ENCODE measurements at places on chromosomes 5 and 9.

DNA sequence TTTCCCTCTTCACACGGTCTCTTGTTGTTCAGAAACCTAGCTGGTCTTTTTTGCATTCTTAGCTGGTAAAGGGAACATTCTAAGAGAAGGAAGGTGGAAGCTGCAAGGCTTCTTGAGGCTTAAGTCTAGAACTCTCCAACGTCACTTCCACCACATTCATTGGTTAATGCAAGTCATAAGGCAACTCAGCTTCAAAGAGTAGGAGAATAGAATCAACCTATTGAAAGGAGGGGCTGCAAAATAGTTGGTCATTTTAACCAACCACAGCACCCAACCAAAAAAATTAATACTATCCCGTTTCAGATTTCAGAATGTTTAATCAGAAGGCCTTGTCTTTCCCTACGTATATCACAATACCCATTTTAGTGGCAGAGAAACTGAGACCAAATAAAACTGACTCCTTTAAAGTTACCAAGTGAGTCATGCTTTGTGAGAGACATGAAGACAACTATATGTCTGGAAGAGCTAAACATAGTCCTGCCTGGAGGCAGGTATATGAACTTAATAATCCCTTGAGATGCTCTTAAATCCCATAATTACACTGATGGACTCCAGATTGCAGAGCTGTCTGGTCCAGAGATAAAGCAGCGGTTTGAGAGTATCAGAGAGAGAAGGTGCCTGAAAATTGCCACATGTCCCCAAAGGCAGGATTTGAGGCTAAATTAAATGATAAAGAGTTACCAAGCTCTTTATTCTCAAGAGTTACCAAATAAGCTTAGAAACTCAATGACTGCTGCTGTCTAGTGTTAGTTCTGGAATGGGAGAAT lies 14.4 kb downstream of the DOCK8 start:
- DNase-seq: no peak

DNA sequence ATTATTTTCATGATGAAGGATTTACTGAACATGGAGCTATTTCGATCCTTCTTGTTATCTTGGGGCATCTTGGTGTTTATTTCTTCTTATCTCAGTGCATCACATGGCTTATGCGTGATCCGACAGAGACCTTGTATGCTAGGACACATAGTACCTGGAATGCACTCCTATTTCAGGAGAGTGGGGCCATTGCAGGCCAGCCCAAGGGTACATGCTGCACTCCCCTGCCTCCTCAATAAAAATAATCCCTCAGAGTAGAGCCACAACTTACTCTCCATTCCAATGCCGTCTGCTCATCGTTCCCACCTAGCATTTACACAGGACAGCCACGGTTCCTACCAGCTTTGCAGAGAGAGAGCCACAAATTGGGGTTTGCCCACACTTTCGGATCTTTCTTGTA lies 43.5 kb downstream of the PCSK5 start:
- DNase-seq: no peak

DNA sequence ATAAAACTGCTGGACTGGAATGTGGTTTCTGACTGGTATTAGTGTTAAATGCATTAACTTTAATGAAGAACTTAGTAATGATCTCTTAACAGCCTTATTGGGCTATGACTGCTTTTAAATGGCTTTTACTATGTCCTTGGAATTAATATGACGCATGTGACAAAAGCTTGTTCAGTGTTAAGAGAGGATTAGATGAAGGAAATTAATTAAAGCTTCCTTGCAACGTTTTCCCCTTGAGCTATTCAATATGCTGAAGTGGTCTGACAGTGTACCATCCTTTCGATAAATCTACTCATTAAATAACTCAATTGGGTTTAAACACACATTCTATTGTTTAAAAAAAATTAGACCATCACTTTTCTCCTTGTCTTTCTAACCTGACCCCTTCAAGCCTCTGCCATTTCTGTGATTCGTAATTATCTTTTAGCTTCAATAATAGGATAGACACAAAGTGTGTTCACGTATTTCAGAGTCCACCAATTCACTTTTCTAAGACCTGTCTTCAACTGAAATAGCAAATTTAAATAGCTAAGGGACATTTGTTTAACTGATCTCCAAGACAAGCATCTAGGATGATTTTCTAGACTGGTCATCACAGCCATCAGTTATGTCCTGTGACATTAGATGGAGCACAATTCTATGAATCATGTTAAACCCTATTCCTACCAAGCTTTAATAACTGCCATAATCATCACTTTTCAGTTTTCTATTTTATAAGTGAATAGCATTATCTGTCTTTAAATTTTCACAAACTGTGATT lies 1258.0 kb upstream of the CDH9 start:
- DNase-seq: no peak

DNA sequence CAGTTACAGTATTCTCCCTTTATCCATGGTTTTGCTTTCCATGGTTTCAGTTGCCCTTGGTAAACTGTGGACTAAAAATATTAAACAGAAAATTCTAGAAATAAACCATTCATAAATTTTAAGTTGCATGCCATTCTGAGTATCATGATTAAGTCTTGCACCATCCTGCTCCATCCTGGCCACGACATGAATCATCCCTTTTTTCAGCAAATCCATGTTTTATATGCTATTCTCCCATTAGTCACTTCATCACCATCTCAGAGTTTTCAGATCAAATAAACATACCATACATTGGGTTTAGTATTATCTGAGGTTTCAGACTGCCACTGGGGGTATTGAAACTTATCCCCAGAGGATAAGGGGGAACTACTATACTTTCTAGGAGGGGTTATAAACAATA lies 234.4 kb upstream of the ATP10B start:
- DNase-seq: no peak

GRCh38 chr5:27009540-27009915 lies 28.9 kb downstream of the CDH9 start:
- no peak for DNase-seq

Data from stimulated activated CD8-positive, alpha-beta memory T cell treated with anti-CD3 and anti-CD28 coated beads, Interleukin-7, amount 100 ng/mL, for 1 hour (primary cell).